ENCODE measurements at places on chromosomes 7 and 10.

- peak; percentile 20 for DNase-seq
Measured at GRCh38 chr10:97718659-97719142, 5.2 kb downstream of the MARVELD1 start.

DNA sequence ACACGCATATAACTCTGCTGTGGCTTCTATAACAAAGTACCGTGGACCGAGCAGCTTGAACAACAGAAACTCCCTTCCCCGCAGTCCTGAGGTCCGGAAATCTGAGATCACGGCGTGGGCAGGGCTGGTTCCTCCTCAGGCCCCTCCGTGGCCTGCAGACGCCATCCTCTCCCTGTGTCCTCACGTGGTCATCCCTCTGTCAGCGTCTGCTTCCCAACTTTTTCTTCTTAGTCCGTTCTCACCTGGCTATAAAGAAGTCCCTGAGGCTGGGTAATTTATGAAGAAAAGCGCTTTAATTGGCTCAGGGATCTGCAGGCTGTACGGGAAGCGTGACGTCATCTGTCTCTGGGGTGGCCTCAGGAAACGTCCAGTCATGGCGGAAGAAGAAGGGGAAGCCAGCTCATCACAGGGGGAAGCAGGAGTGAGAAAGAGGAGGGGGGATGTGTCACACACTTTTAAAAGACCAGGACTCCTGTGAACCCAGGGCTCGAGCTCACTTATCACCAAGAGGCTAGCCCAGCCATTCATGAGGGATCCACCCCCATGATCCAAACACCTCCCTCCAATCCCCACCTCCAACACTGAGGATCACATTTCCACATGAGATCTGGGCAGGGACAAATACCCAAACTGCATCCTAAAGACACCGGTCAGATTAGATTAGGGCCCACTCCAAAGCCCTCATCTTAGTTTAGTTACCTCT, 91.2 kb upstream of the INSIG1 start:
- DNase-seq, result no peak

GRCh38 chr7:50190776-50191175, 97.7 kb upstream of the ZPBP start:
- DNase-seq, result no peak

DNA sequence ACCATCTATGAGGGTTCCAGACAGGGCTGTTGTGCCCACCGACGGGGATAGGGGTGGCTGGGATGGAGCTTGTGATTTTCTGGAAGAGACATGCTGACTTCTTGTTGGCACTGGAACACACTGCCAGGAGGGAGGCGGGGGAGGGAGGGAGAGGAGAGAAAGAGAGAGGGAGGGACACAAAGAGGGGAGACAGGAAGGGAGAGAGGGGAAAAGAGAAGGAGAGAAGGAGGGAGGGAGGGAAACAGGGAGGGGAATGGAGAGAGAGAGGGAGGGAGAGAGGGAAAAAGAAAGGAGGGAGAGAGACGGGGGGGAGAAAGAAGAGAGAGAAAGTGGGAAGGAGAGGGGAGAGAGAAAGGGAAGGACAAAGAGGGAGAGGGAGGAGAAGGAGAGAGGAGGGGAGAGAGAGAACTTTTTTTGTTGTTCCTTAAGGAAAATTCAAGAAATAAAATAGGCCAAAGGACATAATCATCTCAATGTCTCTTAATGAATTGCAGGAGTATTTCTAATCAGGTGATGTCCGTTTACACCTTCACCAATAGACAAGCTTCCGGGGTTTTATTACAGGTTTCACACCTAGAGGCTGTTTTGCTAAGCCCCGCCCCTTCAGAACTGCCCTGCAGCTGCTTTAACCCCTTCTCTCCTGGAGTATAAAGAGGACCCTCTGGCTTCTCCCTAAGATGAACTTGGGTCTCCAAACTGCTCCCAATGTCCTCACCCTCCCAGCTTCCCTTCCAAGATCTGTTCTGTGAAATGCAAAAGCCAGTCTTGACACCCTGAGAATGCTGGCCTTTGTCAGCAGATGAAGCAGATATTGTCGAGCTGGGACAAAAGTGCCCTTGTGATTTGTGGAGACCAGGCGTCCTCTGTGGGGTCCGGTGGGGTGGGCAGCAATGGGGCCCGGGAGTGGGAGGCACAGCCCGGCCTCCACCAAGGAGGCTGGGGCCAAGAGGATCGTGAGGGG, 82.0 kb upstream of the GTF2IRD1 start:
- DNase-seq, result peak; percentile 61

DNA sequence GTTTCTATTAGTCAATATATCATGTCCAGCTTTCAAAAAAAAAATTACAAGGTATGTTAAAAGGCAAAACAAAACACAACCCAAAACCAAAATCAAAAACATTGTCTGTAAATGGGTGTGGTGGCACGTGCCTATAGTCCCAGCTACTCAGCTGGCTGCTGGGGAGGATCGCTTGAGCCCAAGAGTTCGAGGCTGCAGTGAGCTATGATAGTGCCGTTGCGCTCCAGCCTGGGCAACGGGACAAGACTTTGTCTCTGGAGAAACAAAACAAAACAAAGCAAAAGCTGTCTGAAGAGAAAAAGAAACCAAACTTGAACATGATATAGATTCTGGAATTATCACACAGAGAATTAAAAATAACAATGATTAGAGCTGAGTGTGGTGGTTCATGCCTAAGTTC, 10.3 kb upstream of the CPA5 start:
- DNase-seq, result no peak

DNA sequence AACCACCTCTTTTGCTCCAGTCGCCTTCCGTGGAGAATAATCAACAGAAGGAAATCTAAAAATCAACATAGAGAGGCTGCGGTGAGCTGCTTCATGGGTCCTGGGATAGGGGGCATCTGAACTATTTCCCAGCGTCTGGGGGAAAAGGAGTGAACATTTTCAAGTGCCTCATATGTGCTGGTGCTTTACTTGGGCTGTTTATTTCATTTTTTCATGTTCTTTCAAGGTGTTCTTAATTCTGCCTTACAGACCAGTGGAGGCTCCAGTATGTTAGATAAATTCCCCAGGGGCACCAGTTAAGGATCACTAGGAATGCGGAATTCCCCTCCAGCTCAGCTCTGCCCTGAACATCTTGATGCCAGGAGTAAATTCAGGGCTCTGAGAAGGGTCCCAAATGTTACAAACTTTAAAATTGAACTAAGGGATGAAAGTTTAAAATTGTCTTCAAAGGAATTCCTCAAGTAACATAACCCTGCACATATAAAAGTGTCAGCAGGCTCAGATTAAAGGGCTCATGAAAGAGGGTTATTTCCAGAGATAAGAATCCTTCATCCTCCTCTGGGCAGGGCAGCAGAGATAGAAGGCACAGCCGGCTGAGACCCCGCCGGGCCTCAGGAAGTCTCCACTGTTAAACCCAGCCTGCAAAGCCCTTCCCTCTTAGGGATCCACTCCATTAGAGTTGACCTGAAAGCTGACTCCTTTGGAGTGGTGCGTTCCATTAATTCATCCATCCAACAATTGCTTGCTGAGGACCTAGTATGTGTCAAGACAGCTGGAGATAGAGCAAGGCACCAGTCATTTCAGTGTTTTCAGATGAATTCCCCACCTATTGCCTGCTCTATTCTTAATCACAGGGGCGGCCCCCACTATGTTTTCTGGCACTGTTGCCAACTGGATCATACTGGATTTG, 345.8 kb downstream of the KCNMA1 start:
- no peak for DNase-seq

GRCh38 chr7:36015733-36016132, 137.3 kb upstream of the EEPD1 start:
- no peak for DNase-seq

DNA sequence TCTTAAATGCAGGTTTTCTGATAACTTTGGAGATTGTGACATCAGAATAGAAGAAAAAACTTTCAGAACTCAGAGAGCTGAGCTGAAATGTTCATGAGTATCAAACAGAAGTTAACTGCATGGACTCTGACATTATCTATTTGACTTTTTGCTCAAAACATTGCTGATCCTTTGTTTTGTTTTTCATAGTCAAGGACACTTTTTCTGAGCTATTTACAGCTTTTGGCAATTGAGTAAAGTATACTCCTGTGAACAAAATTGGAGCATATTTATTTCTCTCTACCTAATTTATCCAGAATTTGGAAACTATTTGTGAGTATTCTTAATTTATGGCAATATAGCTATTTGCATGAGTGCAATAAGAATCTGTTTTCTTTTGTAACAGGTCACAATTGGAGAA, 11.1 kb downstream of the KCP start:
- no peak for DNase-seq

GRCh38 chr7:80087051-80087770, 47.4 kb upstream of the GNAI1 start:
- no peak for DNase-seq

GRCh38 chr7:4270941-4271715, 411.0 kb upstream of the FOXK1 start:
- no peak for DNase-seq

- DNase-seq, result no peak
Measured at GRCh38 chr10:62015994-62016393, 114.5 kb downstream of the ARID5B start.

DNA sequence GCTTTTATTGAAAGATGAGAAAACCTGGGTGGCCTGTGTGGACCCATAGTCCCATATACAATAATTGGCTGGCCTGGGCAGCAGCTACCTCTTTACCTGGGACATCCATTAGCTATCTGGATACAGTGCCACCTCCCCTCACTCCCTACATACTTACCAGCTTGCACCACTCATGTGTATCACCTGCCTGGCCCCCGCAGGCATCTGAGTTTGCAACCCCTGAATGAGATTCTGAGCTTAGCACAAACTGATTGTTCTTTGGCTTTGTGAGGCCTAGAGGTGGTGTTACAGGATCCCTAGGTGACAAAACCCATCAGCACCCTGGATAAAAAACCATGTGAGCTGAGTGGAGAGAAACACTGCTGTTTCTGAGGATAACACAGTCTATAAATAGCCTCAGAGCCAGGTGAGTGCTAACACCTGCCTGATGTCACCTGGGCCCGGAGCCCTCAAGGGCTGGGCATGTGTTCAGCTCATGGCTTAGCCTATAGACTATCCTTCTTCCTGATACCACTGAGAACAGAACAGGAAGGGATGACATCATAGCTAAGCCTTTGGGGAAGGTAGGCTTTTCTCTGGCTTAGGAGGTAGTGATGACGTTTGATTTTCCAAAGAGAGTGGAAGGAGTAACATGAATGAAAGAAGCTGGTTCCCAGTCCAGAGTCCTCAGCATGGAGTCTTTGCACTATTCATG, 2.6 kb upstream of the PPIF start:
- DNase-seq, result no peak

DNA sequence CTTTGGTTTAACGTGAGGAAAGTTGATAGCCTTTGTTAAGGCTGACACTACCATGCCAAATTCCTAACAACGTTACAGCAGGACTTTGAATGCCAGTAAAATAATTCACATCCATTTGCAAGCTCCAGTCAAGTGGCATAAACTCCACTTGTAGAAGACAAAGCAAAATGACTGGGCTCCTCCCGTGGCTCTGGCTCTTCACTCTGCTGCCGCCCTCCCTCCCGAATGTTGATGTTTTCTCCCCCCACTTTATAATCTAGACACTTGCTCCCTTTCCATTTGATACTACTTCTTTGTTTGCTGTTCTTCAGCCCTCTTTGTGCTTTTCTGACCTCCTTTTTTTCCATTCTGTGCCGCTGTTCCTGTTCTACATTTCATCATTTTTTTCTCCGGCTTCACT, 22.8 kb upstream of the ITGB8 start:
- DNase-seq, result no peak

- DNase-seq, result no peak
Measured at GRCh38 chr7:1739593-1739992, 69.5 kb downstream of the ELFN1 start.

- DNase-seq, result peak; percentile 38
Measured at GRCh38 chr7:123643495-123644441, 11.9 kb upstream of the LMOD2 start.

- no peak for DNase-seq
Measured at GRCh38 chr7:38195804-38196595, 18.0 kb downstream of the STARD3NL start.

- no peak for DNase-seq
Measured at GRCh38 chr7:70624500-70625103, 507.3 kb upstream of the GALNT17 start.

GRCh38 chr7:124532166-124532565, 233.4 kb downstream of the GPR37 start:
- DNase-seq, result no peak

DNA sequence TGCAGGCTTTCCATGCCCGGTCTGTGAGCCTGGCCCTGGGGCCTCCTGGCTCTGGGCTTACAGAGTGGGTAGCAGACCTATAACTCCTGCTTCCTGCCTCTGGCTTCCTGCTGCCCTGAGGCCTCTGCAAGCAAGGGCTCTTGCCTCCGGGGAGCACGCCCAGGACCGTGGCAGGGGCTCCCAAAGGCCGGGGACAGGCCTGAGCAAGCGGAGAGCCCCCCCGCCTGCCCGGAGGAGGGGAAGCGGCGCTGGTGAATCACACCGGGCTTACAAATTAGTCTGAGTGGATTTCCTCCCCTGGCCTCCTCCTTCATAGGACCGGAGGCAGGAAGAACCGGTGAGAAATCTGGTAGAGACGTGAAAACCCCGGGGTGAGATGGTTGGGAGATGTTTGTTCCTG, 1.5 kb upstream of the MYL10 start:
- no peak for DNase-seq

- no peak for DNase-seq
Measured at GRCh38 chr10:117960345-117960935, 86.3 kb downstream of the RAB11FIP2 start.

DNA sequence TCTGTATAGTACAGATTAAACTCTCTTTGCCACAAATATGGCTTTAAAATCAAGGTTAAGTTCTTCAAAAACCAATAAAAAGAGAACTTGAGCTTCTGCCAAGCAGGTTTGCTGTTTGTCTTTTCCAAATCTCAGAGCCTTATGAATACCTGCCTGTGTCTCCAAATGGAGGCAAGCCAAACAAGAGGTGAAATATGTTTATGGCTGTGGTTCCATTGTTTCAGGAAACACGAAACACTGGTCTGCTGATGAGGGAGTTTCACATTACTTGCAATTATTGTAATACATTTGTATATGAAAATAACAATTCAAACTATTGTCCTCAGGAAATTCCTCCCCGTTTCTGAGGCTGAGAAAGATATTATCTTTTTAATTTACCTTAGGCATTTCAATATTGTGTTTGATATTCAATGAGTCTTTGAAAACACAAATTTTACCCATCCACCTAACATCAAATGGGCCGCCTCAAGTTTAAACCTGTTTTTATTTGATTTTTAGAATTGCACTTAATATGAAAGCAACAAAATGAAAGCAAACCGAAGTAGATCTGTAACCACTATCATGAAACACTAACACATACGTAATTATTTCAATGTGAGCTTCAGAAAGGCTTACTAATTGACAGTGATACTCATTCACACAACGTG, 359.3 kb downstream of the HGF start:
- no peak for DNase-seq

DNA sequence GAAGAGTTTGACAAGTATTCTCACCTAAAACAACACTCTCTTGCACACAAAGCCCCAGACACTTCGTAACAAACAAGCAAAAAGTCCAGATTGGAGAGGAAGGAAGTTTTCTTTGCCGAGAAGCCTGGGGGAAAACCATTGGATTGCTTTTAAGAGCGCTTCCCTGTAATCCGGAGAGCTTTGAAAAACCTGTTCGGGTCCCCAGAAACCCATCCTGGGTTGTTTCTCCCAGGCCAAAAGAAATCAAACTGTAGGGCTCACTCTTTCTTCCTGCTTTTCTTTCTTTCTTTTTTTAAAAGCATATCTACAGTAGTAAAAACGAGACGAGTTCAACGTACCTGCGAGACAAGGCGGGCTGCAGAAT, 655 bp downstream of the SP8 start:
- no peak for DNase-seq

GRCh38 chr7:69403169-69403568, 195.1 kb upstream of the AUTS2 start:
- DNase-seq, result peak; percentile 30
